ENCODE measurements at places on chromosomes 7 and 10.

- DNase-seq = no peak
These were observed 5.1 kb downstream of the SHH start for GRCh38 chr7:155807065-155807671.

DNA sequence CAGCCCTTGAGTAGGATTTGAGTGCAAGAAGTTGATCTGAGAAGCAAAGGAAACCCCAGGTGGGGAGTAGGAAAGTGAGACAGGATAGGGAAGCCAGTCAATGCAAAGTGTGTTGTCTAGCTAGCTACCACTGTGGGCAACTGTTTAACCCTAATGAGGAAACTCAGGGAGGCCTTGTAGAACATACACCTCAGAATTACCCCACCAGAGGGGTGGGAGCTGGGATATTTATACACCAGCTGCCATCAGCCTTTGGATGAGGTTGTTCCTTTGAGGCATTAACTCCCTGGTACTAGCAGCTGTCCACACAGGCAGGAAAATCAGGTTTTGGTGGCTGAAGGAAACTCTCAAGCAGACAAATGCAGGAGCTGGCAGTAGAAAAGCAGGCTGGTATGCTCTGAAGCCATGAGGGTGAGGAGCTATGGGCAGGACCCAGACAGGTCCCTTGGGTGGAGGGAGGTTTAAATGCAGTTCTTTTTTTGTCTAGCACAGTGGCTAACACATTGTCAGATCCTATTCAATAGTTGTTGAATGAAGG lies 60.1 kb upstream of the ARID5B start:
- DNase-seq = no peak

DNA sequence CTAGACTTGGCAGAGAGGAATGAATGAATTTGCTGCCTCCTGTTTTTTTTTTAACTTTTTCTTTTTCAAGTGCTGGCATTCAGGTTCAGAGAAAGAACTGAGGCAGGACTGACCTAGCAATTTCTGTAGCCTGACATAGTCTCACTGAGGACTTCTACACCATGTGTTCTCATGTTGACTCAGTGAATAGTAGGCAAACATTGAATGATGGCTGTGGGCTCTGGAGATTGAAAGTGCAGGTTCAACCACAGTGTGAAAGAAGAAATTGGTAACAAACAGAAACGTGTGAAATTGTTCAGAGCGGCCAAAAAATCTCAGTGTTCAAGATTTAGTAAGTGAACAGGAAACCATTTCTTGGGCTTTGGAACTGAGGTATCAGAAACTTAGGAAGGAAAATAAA lies 322.4 kb upstream of the GHITM start:
- DNase-seq = no peak

DNA sequence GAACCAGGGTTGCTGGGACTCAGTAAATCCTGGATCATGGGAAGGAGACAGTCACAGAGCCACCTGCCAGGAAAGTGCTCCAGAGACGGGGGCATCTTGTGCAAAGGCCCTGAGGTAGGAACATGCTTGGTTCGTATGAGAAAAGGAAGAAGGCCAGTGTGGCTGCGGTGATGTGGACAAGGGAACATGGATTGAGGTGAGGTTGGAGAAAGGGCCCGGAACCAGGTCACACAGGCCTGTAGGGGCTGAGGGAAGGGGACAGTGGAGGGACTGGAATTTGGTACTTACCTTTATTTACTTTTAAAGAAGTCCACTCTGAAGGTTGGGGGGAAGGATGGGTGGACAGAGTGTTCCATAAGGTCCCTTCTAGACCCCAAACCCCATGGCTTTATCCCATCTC lies 32.9 kb upstream of the CXCL12 start:
- no peak for DNase-seq

GRCh38 chr10:3935933-3936359 lies 150.9 kb upstream of the KLF6 start:
- no peak for DNase-seq

DNA sequence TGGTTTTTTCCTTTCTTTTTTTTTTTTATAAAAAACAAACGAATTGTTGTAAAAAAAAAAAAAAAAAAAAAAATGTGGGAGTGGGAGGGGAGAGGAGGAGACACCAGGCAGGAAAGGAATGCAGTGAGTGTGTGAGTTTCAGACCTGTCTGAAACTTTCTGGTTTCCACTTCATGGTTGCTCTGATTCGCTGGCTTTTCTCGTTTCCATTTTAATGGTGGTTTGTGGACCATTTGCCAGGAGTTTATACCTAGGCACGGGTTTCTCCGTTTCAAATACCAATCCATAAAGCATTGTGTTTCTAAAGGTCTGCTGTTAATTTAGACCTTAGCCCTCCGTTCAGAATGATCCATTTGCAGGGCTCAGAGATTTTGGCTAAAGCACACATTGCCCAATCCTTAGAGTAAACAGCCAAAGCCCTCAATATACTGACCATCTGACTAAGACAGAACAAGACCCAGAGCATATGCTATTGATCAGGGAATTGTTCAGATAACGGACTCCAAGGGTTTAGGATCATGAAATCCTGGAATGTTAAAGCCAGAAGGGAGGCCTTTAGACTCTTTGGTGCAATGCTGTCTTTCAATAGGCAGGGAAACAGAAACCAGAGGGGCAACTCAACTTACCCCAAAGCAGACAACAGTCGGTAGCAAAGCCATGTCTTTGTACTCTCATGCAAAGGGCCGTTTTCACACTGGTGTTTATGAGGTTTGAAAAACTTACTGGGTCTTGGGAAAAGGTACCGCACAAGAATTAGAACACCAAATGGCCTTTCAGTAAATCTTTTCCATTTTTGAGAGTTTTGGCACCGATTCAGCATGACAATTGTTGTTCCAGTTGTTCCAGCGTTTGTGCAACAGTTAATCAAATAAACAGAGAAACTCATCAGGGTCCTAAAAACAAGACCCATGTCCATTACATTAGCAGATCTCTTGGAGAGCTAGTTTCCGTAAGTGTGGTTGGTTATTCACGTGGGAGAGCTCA lies 94.3 kb upstream of the AGBL3 start:
- DNase-seq = no peak

DNA sequence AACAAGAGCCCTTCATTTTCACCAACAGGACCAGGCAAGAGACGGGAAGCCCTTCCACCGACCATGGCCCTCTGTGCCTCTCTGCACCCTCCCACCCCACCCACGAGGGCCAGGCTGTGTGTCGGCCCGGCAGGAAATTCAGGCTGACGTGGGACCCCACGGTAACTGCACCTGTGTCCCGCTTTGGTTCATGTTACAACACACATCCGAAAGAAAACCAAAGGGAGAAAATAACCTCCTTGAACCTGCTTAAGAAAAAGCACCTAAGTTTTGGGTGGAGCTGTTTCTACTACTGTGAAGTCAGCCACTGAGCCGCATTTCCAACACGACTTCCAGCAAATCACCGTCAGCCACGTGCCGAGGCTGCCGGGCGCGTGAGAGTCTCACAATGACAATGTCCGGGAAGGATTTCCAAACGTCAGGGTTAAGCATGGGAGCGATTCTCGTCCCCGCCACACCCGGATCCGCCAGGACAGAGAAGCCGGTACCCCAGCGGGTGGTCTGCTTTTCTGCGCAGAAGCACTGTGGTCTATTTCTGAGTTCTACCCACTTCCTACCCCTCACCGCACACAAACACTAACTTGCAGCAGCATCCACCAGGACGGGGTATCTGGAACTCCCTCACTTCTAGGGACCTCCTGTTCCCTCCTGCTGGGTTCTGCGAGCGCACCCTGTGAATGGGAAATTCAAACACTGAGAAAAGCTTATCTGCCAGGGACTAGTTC lies 36.6 kb downstream of the AMZ1 start:
- DNase-seq = no peak

GRCh38 chr7:96241855-96242254 lies 80.0 kb downstream of the SLC25A13 start:
- DNase-seq = no peak

DNA sequence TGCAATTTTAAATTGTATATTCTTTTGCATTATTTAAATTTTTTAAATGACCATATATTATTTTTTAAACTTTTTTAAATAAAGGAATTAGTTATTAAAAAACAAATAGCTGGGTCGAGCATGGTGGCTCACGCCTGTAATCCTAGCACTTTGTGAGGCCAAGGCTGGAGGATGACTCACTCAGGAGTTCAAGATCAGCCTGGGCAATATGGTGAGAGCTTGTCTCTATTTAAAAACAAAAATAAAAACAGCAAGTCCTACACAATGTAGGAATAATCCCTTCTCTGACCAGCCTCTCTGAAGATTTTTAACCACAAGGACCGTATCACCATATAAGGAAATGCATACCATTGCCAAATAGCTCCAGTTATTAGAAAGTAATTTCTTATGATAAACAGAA lies 19.6 kb downstream of the NOC3L start:
- no peak for DNase-seq

DNA sequence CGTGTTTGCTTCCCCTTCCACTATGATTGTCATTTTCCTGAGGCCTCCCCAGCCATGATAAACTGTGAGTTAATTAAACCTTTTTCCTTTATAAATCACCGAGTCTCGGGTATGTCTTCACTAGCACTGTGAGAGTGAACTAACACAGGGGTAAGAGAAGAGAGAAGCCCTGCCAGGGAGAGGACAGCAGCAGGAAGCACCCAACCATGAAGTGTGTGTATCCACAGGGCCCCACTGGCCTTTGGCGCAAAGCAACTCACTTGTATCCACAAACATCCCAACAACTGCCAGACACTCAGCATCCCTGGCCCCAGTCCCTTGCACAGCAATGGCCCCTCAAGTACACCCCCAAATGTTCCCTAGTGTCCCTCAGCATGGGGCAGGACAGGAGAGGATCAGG lies 115.1 kb downstream of the MAD1L1 start:
- no peak for DNase-seq

DNA sequence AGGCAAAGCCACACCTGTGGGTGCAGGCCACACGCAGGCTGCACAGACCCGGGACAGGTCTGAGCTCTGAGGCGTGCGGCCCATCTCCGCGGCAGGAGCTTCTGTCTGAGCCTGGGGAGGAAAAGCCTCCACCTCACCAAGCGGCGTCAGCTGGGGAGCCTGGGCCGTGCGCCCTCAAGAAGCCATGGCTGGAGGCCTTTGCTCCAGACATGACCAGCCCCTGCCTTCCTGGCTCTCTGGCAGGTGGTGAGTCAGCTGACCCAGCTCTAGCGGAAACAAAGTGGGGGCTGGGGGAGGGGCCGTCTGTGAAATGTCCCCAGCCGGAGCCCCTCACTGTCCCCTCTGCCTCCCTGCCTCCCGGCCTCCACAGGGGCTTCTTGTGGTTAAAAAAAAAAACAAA lies 12.5 kb downstream of the GPER1 start:
- DNase-seq = no peak

DNA sequence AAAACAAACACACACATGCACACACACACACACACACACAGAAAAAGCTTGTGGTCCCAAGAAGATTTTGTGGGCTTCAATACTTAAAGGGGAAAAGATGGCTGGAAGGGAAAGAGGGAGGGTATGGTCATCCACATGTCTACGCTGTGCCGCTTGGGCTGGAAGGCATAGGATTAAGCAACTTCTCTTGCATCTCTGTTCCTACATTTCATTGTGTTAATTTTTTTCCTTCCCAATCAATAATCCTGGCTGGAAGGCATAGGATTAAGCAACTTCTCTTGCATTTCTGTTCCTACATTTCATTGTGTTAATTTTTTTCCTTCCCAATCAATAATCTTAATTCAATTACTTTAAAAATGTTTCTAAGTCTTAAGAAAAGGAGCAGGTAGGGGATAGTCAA lies 30.6 kb downstream of the C10orf120 start:
- DNase-seq = no peak

DNA sequence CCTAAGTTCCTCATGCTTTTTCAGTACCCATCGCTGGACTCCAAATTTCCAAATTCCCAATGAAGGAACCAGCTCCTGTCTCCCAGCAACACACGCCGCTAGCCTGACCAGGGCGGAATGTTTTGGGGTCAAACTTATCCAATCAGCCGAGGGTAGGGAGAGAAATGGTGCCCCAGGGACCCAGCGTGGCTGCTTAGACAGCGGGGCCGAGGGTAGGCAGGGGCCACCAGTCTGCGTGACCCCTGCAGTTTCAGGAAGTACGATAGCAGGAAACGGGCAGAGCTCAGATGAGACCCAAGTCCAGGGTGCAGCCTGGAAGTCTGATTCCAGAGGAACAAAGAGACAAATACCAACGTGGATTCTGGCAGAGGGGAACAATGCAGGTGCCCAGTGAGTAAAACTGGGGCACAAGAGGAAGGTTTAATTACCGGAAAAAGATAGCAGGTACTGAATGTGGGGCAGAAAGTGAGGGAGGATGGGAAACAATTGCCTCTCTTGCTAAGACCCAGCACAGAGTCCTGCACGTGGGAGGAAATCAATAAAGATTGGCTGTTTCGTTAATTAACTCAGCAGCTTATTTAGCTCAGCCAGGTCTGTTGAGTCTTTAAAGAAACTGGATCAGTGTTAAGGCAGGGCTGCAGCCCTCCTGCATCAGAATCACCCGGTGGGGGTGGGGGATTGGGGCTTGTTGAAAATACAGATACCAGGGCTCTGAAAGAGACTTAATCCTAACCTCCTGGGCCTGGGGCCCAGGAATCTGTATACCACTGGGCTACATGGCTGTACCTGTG lies 50.4 kb upstream of the NFE2L3 start:
- DNase-seq = peak; percentile 40

- no peak for DNase-seq
These were observed 330.7 kb downstream of the BMPER start for GRCh38 chr7:34236057-34236456.

DNA sequence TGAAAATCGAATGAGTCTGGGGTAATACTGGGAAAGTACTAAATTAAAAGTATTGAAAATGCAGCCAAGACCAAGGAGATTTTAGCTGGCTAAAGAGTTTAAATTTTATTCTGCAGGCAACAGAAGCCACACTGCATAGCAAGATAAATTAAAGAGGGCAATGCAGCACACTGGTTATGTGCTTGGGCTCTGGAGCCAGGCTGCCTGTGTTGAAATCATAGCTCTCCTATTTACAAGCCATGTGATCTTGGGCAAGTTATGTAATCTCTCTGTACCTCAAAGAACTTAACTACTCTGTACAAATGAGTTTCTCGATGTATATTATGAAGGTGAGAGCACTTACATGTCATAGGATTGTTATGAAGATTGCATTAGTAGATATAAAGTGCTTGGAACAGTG lies 9.9 kb downstream of the SLC25A13 start:
- DNase-seq = no peak

DNA sequence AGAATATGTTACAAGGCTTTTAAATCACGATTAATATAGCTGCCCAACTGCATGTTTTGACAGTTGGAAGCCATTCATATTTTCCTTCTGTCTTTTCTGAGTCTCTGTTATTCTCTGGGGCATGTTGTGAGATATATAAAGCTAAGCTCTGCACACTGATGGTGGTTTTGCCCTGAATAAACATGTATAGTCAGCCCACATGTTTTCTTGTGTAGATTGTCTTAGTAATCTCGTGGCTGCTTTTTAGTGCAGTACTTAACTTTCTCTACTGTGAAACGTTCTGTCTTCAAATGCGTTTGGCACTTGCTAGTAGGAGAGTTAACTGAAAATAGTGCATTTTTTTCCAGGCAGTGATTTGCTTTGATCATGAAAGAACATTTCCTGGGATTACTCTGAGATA lies 268.5 kb downstream of the DNAJB9 start:
- DNase-seq = no peak

DNA sequence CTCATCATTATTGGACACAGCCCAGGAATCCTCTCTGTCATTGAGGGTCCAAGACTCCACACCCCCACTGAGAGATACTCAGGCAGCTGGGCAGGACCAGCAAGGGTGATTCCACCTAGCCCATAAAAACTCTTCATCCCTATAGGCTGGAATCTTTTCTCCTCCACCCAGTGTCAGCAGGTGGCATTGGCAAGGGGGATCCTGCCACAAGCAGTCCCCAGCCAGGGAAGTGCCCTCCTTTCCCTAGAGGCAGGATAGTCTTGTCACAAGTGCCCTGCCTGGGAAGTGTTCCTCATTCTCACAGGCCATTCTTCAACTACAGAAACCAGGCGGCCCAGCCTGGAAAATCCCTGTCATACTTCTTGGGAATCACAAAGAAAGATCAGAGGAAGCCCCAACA lies 533.6 kb downstream of the GRID1 start:
- DNase-seq = no peak
